ENCODE measurements at places on chromosomes 12 and 14.
A peak's percentile ranks its signal among the peaks of the same experiment; 100 is the strongest.

DNA sequence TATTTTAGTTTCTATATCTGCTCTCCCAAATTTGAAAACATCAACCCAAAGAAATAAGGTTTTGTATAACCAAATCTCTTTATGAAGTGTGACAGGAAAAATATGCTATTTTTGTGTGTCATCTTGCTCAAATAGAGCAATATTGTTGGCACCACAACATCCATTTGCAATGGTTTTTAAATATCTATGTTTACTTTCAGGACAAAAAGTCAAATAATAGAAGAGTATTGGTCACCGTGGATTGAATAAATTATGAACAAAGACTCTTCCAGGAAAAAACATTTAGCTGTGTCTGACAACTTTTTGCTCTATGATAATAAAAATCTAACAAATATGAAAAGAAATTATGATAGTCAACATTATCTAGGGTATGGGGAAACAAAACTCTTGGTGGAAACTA lies 439.2 kb downstream of the BTG1 start:
- DNase-seq, result no peak

- no peak for DNase-seq
These were observed 252.4 kb upstream of the EGLN3 start for GRCh38 chr14:34203251-34203722.

DNA sequence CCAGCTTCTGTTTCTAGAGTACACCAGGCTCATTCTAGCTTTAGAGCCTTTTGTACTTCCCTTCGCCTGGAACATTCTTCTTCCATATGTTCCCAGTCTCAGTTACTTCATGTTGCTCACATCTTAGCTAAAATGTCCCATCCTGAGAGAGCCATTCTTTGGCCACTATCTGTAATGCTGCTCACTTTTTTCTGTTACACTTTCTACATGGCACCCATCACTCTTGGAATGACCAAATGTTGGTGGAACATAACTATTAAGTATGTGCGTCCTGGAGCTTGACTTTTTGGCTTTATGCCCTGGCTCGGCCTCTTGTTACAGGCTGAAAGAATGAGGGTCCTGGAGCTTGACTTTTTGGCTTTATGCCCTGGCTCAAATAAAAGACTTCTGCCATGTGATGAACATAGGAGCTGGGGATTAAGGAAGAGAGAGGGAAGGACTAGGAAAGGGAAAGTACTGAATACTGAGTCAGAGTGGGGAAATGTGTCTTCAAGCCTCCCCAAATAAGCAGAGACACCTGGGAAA lies 442.9 kb upstream of the ATP2B1 start:
- no peak for DNase-seq

DNA sequence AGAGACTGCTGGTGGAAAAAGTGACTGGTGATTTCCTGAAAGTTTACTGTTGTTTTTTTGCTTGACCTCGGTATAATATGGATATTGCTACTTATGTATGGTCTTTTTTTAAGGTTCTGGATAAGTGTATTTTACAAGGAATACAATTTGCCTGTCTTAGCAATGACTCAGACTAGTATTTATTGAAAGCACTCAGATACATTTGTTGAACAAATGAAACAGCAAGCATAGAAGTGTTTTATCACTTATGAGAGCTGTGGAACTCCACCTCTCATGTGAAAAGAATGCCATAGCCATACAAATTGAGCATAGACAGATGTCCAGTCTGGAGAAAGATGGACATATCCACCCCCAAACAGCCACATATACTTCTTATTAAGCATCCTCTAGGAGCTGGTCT lies 340.4 kb upstream of the FBXO33 start:
- no peak for DNase-seq

- no peak for DNase-seq
These were observed 922 bp downstream of the TBX5 start for GRCh38 chr12:114404926-114405518.

DNA sequence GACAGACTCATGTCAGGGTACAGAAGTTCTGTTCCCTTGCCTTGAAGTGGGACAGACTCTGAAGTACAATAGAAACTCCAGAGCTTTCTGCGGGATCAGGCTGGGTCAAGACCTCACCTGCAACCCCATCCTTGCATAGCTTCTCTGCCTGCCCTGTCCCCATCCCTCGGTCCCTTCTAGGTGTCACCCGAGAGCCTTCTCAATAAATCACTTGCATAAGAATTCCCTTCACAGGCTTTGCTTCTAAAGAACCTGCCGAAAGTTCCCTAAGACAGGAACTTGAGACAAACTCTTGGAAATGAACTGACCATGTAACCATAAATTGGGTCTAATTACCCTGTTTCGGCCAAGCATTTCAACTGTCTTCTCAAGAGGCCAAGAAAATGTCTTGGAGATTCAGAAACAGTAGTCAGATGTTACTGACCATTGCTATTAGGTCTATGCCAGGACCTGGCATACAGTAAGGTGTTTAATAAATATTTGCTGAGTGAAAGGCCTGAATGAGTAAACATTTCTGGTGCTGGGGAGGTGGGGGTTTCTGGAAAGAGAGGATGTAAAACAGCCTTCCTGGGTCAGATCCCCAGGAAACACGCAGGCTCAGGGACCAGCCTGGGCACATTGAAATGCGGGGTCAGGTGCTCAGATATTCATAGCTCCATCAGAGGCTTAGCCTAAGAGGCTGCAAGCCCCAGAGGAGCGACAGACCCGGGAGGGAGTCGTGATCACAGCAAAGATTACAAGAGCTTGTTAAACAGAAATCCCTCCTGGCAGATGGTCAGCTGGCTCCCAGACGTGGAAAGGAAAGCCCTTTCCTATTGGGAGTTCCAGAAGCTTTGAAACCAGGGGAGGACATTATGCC lies 226.2 kb upstream of the LHX5 start:
- DNase-seq, result peak; percentile 62

DNA sequence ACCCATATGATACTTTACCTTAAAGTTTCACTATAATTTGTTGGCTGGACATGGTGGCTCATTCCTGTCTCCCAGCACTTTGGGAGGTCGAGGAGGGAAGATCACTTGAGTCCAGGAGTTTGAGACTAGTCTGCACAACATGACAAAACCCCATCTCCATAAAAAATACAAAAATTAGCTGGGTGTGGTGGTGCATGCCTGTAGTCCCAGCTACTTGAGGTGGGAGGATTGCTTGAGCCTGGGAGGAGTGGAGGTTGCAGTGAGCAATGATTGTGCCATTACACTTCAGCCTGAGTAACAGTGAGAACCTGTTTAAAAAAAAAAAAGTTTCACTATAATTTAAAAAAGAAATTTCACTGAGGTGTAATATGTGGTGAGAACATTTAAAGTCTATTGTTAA lies 21.2 kb downstream of the DERA start:
- DNase-seq, result no peak

GRCh38 chr14:73833530-73834260 lies 17.9 kb upstream of the PTGR2 start:
- peak; percentile 47 for DNase-seq

GRCh38 chr14:74942608-74943007 lies 12.8 kb downstream of the PGF start:
- DNase-seq, result no peak

DNA sequence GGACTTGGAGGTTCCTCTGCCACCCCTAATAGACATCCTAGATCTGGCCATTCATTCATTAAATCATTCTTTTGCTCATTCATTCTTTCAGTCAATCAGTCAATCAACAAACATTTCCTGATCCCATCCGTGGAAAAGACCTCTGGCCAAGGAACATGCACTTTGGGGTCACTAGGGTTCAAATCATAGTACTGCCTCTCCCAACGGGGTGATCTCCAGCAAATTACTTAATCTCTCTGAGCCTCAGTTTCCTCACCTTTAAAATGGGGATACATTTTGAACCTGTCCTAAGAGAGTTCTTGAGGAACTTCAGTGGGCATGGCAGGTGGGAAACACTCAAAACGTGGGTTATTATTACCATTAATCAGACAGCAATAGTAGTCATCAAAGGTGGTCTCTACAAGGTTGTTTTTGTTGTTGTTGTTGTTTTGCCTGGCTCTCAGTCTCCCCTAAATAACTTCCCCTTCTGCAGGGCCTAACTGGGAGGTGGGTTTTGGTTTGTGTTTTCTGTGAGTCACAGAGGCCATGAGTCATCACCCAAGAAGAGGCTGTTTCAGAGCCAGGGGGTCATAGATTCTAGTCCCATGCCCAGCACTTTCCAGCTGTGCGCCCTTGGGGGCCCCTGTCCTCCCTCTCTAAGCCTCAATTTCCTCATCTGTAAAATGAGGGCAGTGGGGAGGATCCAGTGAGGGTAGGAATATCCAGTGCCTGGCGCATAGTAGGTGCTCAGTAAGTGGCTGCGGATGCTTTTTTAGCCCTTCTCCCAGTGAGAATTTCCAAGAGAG lies 16.9 kb upstream of the FAM222A start:
- no peak for DNase-seq

DNA sequence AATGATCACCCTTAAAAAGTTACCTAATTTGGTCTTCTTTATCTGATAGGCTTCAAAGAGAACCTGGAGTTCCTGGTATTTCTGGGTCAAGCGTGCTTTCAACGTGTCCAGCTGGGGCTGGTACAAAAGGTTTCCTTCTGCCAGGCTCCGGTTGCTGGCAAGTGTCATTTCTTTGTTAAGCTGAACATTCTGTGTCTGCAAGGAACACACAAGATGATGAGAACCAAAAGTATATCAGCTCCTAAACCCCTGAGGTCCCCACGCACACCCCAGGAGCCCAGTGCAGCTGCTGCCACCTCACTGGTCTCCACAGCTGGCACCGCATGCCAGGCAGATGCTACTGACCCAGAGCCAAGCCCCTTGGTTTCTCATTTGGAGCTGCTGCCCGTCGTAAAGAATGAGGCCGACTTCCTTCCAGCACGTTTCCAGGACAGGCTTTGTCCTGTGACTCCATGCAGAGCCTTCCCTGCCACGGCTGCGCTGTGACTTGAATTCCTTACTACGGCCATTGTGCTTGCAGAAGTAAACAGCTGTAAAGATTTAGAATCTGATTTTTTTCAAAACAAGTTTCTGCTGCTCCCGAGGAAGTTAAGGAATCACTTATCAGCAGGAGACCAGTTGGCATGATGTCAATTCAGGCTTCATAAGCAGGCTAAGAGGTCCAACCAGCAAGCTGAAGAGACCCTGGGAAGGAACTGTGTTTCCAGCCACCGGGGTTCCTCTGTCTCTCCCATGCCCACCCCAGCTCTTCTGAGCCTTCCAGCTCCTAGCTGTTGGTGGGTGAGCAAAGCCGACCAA lies 24.9 kb downstream of the VPS37B start:
- DNase-seq, result no peak

- DNase-seq, result no peak
These were observed 301.3 kb upstream of the STXBP6 start for GRCh38 chr14:25351269-25351668.

GRCh38 chr14:99581374-99581773 lies 22.6 kb downstream of the CCDC85C start:
- DNase-seq, result no peak

DNA sequence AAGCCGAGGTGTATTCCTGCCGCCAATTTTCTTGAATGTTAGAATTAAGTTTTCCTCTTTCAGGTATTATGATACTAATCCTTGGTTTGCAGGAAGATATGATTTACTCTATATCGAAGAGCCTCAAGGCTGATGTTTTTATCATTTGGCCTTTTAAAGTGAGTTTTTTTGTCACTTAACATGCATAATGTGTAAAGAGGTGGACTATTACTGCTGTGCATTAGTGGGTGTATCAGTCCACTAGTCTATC lies 11.1 kb upstream of the TMPO start:
- DNase-seq, result no peak

DNA sequence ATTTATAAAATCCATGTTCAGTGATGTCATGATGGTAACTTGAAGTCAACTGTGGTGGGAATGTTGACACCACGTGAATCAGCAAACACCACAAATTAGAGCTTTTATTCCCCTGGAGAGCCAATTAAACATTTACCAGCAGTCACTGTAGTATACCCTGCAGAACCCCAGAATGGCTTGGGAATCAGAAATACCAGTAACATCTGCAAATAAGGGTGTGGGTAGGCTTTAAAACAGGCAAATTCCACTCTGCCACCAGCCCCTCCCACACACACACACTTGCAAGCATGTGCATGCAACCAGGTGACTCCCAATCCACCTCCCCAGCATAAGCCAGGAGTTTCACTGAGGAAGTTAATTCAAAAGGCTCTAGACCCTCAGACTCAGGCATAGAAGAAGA lies 63.6 kb upstream of the TMEM263 start:
- no peak for DNase-seq

GRCh38 chr14:55160989-55161388 lies 30.4 kb downstream of the DLGAP5 start:
- no peak for DNase-seq

All from H9 (cell line).